H54 (cell line): ENCODE measurements at places on chromosomes 1 and 21.

GRCh38 chr1:194339471-194339870 lies 1153.1 kb upstream of the B3GALT2 start:
- no peak for DNase-seq

GRCh38 chr1:114446198-114446597 lies 64.8 kb downstream of the TRIM33 start:
- DNase-seq, result no peak

- DNase-seq, result no peak
These were observed 1.3 kb upstream of the ICMT start for GRCh38 chr1:6237093-6237492.

GRCh38 chr1:175034775-175035174 lies 11.6 kb upstream of the MRPS14 start:
- no peak for DNase-seq

- DNase-seq, result no peak
These were observed 134.9 kb downstream of the RERE start for GRCh38 chr1:8682573-8682972.

- no peak for DNase-seq
These were observed 77.9 kb downstream of the POFUT2 start for GRCh38 chr21:45209685-45210284.

- DNase-seq, result no peak
These were observed 9.2 kb downstream of the SLC35D1 start for GRCh38 chr1:67044631-67045270.

DNA sequence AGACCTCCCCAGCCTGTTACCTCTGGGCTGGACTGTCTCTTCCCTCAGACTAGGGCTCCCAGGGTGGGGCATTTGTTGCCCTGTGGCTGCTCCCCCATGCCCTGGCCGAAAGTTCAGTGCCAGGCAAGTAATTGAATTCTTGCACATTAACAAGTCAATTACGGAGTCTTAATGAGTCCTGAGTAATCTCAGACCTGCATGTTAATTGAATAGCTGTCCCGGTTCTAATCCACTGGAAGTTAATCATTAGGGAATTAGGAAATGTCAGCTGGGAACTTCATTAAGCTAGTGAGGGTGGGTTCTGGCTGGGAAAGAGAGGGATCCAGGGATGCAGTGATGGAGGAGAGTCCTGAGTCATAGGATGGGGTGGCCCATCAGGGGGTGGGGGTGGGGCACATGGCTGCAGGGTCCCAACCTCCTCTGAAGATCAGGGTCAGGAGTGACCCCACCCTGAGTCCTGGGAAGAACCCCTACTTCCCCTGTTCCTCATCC lies 47.1 kb upstream of the CSF3R start:
- no peak for DNase-seq

DNA sequence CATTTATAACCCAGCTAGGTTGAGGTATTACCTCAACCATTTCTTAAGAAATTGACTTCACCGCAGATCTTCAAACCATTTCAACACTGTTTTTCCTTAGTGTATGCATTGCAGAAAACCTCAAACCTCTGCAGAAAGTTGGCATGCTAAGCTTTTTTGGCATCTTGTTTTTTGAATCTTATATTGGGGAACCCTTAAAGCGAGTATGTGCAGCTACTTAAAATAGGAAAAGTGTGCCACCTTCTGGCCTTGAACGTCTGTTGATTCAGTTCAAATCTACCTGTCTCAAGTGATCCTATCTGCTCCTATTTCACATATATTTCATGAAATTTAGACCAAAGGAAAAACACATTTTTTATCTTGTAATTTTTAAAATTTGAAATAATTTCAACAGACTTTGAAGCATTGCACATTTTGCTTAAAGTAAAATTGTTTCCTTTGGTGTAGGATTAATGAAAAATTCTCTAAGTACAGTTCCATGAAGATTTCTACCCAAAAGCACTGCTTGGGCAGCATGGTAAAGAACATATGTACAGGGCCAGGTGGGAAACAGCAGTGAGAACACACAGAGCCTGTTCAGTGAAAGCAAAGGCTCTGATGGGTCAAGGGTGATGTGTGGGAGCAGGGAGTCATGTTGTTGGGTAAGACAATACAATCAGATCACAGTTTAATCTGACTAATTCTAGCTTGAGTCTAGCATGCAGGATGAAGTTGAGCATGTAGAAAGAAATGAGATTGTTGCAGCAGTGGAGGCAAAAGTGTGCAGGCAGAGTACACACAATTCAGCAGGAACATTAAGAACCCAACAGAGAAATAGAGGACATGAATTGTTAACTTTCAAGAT lies 17.2 kb downstream of the HENMT1 start:
- DNase-seq, result peak; percentile 53

GRCh38 chr1:192669174-192669573 lies 33.2 kb downstream of the RGS13 start:
- no peak for DNase-seq

- no peak for DNase-seq
These were observed 178.8 kb upstream of the NFIA start for GRCh38 chr1:60903591-60903990.

- DNase-seq, result no peak
These were observed 205.7 kb upstream of the RUNX1 start for GRCh38 chr21:35254765-35255138.

DNA sequence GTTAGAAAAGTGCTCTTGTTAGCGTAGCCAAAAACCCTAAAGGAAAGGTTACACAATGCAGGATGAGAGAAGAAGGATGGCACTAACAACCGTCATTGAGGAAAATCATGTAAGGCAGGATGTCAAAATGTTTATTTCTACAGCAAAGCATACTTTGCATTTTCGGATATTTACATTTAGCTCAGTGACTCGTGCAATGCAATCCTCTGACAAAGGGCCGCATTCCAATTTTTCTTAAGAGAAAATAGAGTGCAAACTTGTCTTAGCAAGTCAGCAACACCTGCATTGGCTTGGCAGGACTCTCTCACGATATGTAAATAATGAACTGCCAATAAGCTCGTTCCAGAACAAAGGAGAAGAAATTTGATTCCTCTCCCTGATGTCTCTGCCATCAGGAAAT lies 33.3 kb downstream of the TIAM1 start:
- no peak for DNase-seq

DNA sequence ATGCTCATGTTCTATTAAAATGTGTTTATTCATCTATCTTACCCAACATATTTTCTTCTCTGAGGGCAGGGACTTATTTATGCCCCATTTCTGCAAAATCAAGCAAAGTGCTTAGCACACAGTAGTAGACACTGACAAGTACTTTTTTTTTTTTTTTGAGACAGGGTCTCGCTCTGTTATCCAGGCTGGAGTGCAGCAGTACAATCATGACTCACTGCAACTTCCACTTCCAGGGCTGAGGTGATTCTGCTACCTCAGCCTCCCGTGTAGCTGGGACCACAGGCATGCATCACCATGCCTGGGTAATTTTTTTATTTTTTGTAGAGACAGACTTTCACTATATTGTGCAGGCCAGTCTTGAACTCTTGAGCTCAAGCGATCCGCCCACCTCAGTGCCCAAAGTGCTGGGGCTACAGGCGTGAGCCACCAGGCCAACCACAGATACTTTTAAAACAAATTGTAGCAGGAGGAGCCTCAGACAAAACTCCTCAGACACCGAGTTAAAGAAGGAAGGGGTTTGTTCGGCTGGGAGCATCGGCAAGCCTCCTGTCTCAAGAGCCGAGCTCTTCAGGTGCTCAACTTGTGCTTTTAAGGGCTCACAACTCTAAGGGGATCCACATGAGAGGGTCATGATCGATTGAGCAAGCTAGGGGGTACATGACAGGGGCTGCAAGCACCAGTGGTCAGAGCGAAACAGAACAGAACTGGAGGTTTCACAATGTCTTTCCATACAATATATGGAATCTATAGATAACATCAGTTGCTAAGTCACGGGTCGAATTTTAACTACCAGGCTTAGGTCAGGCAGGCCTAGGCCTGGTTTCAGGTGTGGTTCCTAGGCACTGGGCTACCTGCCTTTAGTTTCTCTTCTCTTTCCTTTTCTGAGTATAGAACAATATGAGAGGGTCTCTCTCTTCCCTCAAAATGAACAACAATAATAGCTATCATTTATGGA lies 5.7 kb upstream of the TMEM167B start:
- no peak for DNase-seq

- DNase-seq, result no peak
These were observed 598.5 kb upstream of the ADAMTS5 start for GRCh38 chr21:27565364-27565763.

DNA sequence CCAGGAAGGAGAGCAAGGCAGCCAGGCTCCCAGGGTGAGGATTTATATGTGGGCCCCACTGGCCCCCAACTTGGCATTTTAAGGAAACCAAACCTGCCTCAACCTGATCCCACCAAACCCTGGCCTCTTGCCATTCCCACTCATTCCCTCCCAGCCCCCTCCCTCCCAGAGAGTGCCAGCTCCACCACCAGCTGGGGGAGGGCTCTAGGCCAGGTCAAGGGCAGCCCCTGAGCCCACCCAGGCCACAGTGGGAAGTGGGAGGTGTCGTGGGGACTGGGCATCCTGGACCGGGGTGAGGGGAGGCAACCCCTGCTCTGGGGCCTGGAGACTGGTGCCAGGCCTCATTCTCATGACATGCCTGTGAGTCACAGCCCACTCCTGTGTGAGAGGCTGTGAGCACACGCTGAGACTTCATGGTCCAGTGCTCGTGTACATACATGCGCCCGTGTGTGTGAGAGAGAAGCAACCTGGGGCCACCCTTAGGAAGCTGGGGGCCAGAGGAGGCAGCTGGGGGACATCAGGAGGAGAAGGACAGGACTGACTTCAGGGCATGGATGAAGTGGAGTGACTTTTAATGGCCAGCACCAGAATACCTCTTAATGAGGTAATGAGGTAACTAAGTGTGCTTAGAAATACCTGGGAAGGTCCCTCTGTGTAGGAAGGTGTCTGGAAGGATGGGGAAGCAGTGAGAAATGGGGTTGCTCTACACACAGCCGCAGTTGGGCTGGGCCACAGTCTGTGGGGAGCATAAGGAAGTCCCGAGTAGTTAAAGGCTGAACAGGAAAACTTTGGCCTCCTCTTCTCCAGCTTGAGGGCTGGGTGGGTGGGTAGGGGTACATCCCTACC lies at the start of gene S100A2:
Gene S100A2, minus strand, starts transcription at position 316 of the 846 bp plus-strand sequence. CDS start 1,967 bp downstream, outside the sequence.
- DNase-seq, result peak; percentile 84

GRCh38 chr1:226761322-226761721 lies 22.2 kb upstream of the ITPKB start:
- DNase-seq, result no peak

GRCh38 chr1:180609643-180610555 lies 21.9 kb upstream of the XPR1 start:
- DNase-seq, result no peak

DNA sequence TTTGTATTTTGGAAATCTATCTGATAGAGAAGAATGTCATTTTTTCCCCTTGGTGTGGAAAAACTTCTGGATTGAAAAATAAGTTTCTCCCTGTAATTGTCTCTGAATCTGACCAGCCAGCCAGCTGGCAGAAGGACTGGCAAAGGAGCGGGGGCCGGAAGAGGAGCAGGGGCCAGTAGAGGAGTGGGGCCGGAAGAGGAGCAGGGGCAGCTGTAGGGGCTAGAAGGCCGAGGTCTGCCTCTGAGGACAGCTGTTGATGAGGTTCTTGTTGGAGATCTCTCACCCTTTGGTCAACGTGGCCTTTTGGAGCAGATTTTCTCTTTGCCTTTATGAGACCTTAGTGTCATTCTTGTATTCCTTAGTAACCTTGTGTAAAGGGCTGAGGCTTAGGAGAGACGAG lies 121.8 kb downstream of the GALNT2 start:
- DNase-seq, result no peak

- peak; percentile 55 for DNase-seq
These were observed 32.3 kb upstream of the TENT5C start for GRCh38 chr1:117573386-117574023.

DNA sequence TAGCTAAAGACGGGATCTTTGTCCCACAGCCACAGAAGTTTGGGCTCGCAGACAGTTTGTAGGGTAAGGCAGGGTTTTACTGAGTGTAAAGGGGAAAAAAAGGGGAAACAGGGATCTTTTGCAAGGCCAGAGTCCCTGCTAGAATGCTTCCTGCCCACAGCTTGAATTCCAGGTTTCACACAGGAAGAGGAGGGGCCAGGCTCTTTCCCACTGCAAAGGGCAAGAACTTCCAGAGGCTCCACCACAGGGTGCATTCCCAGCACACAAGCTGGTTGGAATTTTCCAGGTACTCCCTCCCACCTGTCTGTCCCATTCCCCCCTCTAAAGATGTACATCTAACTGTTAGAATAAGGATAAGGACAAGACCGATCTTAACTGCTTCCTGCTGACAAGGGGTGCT lies 1126.9 kb downstream of the KCNT2 start:
- DNase-seq, result no peak

DNA sequence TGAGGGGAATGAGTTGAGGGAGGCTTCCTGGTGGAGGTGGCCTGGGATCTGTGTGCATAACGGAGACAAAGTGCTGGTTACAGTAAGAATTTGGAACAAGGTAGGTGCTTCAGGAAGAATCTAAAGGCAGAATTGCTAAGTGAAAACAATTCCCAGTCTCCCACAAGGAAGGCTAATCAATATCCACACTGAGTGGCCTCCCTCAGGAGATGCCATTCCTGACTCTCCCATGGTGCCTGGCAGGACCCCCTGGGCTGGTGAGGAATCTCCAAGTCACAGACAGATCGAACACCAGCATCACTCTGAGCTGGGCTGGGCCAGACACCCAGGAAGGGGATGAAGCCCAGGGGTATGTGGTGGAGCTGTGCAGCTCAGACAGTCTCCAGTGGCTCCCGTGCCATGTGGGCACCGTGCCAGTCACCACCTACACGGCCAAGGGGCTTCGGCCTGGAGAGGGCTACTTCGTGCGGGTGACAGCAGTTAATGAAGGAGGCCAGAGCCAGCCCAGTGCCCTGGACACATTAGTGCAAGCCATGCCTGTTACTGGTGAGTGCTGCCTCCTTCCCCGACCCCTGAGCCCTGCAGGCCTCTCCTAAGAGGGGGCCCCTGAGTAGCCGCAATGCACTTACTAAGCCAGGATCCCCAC lies 30.7 kb downstream of the IGFN1 start:
- no peak for DNase-seq

DNA sequence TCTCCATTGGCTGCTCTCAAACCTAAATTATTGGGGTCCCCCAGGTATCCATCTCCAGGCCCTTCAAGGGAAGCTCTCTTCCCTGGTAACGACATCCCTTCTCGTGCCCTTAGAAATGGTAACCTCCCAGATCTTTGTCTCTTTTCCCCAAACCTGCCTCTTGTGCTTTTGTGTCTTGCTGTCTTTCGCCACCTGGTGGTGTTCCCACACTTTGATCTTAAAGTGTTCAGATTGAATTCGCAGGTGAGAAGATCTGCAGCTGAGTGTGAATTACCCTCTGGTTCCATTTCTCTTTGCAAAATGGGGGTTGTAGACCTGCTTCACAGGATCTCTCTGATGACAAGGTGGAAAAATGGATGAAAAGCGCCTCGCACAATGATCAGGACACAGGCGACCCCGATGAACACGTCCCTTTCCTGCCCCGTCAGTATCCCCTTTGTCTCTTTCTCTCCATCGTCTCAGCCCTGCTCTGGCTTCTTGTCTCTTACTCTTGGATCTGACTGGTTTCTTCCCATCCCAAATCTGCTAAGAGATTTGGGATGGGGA lies 53.1 kb downstream of the DOP1B start:
- DNase-seq, result no peak
